Psoas muscle (tissue), 8 donors: ENCODE measurements at places on chromosomes 2 and 18. TPM values are rescaled to one million over a fixed set of nuclear protein-coding genes. Genes with fewer than 3 reads are reported as not detected.
A peak's percentile ranks its signal among the peaks of the same experiment; 100 is the strongest.

GRCh38 chr2:43196768-43197587, 29.4 kb downstream of the ZFP36L2 start:
- DNase-seq: no peak

DNA sequence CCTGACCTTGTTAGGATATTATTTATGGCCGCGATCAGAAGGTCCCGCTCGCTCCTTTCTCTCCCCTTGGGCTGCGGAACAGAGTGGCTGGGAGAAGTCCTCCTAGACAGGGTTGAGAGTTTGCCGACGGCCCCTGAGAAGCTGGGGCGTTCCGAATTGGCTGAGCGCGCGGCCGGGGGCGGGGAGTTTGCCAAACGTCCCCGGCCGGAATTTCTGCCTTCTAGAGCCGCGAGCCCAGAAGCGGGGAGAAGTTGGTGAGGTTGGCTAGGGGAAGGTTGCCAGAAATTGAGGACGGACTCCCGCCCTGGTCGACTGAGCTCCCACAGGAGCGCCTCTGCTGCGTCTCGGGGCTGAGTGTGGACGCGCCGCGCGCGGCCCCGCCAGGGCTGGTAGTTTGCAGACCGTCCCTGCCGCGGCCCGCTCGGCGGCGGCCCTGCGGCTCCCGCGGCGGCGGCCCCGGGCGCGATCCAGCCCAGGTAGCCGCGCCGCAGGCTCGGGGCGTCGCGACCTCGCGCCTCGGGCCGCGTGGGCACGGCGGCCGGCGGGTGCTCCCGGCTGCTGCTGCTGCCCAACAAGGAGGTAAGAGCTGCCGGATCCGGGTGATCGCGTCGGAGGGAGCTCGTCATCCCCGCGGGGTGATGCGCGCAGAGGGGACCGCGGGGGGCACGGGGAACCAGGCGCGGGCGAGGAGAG, 134.0 kb upstream of the MGAT5 start:
- peak; percentile 87 for DNase-seq

Gene GPR35
- polyA plus RNA-seq: 0.58 TPM

DNA sequence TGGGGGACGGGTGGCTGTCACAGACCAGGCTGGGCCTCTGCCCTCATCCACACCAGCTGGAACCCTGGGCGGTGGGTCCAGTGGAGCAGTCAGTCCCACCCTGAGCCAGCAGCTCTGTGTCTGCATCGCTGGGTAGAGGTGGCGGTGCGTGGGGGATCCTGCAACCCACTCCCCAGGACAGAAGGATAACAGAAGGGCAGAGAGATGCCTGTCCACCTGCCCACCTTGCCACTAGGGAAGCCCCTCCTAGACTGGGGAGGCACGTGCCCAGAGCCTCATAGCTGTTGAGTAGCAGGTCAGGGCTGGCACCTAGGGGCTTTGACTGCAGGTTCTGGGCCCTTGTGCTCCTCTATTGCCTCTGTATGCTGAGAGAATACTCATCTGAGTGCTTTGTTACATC, 2.4 kb downstream of the ATOH8 start:
- DNase-seq: peak; percentile 38

DNA sequence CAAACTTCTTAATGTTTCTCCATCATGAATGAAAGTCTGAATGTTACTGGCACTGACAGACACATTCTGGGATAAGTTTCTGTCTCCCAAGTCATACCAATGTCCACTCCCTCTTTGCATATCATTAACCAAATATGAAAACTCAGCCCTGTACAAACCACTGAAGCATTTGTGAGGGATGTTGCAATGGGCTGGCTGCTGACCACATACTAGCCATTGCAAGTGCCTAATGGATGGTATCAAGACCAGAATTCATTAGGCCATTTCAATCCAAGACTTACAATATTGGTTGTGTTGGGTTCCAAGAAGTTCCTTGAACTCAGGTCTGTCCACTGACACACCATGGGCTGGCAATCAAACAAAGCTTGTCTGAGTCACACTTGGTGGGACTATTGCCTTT, 73.8 kb downstream of the CBLN2 start:
- no peak for DNase-seq

- DNase-seq: no peak
Observed at GRCh38 chr2:238926761-238927611, 79.1 kb downstream of the TWIST2 start.

GRCh38 chr2:10297959-10298531, 4.7 kb upstream of the HPCAL1 start:
- DNase-seq: peak; percentile 67

Gene CFAP65
- polyA plus RNA-seq: not detected

DNA sequence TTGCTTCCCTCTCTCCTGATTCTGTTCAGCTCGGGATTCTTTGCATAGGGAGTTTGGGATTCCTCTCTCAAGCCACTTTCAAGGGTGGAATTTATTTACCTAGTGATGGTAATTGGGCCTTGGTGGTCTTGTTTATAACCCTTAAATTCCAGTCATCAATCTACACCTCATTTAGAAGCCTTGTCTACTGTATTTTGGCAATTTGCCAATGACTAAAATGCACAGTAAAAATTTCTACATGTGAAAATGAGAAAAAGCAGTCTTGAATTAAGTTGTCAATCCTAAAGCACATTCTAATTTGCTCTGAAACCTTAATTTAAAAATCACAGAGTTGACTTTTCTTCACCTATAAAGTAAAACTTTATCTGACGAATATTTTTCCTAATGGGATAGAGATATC, 749.2 kb upstream of the CRIM1 start:
- DNase-seq: no peak

Gene TLX2
- not detected for polyA plus RNA-seq

GRCh38 chr2:140248623-140249022, 1468.4 kb upstream of the NXPH2 start:
- no peak for DNase-seq

DNA sequence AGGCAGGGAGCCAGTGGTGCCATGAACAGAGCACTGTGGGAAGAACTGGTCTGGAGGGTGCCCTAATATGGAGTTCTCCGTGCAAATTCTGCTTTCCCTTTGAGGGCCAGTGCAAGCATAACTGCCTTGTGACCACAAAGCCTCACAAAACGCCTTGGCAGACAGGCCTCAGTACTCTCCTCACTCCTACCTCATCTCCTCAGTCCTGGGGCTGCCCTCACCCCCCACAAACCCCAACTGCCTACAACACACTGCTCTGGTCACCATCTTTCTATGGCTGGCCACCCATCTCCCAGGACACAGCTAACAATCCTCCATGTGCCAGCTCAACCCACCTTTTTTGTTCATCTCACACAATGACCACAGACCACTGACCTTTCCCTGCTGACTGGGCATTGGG, 8.9 kb downstream of the COX5B start:
- DNase-seq: no peak

DNA sequence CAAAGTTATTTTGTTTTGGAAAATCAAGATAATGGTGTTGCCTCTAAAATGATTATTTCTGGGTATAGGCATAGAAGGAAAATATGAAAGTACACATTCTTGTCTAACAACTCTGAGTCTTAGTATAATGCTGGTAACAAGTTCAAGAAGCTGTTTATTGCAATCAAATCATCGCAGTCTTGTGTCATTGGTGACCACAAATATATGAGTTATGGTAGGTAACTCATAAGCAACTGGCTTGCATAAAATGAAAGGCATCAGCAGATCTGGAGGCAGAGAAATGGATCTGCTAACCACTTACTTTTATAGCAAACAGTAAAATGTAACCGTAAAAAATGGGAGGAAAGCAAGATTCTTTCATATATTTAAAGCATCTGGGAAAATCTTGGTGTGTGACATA, 156.2 kb upstream of the TCF4 start:
- no peak for DNase-seq

Gene HTR2B
- polyA plus RNA-seq: 0.13 TPM

DNA sequence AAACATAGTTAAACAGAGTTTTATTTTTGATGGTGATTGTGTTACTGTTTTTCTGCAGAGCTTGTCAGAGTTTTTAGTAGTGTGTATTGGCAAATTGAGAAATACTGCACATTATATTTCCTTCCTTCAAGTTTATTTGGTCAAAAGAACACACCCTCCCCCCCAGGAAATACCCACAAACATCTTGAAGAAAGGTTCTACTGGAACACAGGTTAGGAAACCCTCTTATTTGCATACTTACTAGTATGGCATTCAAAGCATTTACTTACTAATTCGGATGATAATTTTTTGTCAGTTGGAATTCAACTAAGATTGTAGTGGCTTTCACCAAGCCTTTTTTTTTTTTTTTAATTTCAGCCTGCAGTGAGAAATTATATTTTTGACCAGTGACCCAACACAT, 9.1 kb downstream of the CAB39 start:
- DNase-seq: no peak

Gene SLC23A3
- 0.10 TPM for polyA plus RNA-seq

DNA sequence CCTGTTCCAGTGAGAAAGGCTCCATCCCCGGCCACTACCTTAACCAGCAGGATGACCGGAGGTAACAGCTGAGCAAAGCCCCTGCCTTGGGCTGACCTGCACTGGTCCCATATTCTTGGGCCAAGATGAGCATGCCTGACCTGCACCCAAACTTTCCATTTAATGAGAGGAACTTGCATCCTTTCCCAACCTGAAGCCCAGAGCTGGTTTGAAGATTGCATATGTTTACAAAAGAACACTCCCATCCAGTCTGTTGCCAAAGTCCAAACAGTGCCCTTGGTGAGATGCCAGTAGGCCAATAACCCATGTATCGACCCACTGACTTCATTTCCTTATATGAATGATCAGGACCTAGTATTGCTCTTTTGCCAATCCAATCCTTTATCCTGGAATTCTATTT, 5.5 kb upstream of the NPAS2 start:
- DNase-seq: no peak

Gene FBXO15
- polyA plus RNA-seq: not detected

- no peak for DNase-seq
Observed at GRCh38 chr18:39913672-39914366, 2041.2 kb upstream of the PIK3C3 start.

GRCh38 chr18:78242806-78243205, 736.8 kb upstream of the SALL3 start:
- DNase-seq: peak; percentile 52

DNA sequence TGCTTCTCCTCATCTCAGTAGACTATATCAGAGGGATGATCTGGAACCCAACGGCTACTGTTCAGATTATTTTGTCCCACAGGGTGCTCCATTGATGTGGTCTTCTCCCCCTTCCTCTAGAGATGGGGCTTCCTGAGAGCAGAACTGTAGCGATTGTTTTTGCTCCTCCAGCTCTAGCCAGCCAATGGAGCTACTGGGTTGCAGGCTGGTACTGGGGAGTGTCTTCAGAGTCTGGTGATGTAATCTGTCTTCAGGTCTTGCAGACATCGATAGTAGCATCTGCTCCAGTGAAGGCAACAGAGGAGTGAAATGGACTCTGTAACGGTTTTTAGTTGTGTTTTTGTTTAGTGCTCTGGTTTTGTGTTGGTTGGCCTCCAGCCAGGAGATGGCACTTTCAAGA, 621.9 kb downstream of the RNF144A start:
- no peak for DNase-seq

- no peak for DNase-seq
Observed at GRCh38 chr2:101467306-101467705, 7.6 kb downstream of the RFX8 start.

DNA sequence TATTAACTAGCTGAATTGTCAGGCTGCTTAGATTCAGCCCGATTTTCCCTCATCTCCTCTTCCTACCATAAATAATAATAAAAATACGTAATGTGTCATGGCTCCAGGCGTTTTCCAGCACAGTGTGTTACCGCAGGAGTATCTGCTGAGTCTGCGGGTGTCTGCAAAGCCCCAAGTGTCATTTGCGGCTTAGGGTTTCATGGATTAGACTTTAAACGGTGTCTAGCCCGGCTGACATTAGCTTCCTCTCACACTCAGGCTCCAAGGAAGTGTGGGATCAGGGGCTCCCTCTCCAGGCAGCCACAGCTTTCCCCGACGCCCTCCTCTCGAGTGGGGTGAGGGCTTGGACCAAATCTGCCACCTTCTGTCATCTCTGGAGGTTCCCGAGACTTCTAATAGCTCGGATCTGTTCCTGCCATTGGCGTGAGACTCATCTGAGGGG, 14.1 kb upstream of the HOXD1 start:
- DNase-seq: no peak

Gene CD8B2
- polyA plus RNA-seq: 0.01 TPM

Gene CNTNAP5
- not detected for polyA plus RNA-seq

Gene IL1RL2
- polyA plus RNA-seq: 0.30 TPM

GRCh38 chr18:79852561-79853302, 55.0 kb downstream of the KCNG2 start:
- no peak for DNase-seq

GRCh38 chr2:128607911-128608506, 289.3 kb upstream of the HS6ST1 start:
- no peak for DNase-seq

- no peak for DNase-seq
Observed at GRCh38 chr2:70047451-70047850, 39.8 kb upstream of the PCBP1 start.

DNA sequence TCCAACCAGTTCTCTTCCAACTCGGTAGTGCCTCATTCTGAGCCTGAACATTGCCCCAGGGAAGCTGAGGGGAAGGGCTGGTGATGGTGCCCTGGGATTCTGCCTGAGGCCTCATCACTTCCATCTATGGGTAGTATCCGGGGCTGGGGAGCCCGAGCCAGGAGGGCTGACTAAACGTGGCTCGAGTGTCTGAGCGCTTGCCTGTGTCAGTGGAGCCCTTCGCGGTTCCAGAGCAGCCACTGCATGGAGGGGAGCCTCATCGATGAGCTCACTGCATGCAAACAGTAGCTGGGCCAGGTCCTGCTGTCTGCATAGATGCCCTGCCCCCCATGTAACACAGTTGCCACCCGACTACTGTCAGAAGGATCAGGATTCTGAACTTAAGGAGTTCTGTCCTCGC, 129.3 kb downstream of the GLI2 start:
- peak; percentile 61 for DNase-seq

GRCh38 chr18:681985-682384, 24.5 kb downstream of the TYMS start:
- DNase-seq: no peak

GRCh38 chr2:207473049-207473930, 56.5 kb upstream of the CREB1 start:
- no peak for DNase-seq

- peak; percentile 57 for DNase-seq
Observed at GRCh38 chr2:240365971-240366471, 69.4 kb upstream of the GPC1 start.

- DNase-seq: peak; percentile 81
Observed at GRCh38 chr18:21458310-21458709, 142.2 kb downstream of the ESCO1 start.

Gene GMPPA
- 26.9 TPM for polyA plus RNA-seq

GRCh38 chr2:27074738-27075565, 3.5 kb upstream of the EMILIN1 start:
- peak; percentile 36 for DNase-seq

Gene ZEB2
- 11.7 TPM for polyA plus RNA-seq

DNA sequence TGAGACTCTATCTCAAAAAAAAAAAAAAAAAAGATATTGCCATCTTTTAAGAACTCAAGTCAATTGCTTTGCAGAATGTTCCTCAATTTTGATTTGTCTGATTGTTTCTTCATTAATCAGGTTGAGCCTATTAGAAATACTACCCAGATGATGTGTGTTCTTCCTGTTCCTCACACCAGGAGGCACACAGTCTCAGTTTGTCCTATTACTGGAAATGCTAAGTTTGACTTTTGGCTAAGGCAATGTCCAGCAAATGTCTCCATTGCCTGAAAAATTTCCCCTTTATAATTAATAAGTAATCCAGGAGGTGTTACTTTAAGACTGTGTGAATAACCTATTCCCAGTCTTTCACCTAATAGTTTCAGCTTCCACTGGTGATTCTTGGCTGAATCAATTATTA, 28.4 kb downstream of the BOLA3 start:
- no peak for DNase-seq
